Hematopoietic multipotent progenitor cell treated with erythropoietin and hydrocortisone succinate and interleukin-3 and kit ligand, for 4 days (in vitro differentiated cells): ENCODE measurements at places on chromosomes 2 and 18.

GRCh38 chr2:205868773-205869333, 186.6 kb downstream of the NRP2 start:
- DNase-seq, result peak; percentile 89

DNA sequence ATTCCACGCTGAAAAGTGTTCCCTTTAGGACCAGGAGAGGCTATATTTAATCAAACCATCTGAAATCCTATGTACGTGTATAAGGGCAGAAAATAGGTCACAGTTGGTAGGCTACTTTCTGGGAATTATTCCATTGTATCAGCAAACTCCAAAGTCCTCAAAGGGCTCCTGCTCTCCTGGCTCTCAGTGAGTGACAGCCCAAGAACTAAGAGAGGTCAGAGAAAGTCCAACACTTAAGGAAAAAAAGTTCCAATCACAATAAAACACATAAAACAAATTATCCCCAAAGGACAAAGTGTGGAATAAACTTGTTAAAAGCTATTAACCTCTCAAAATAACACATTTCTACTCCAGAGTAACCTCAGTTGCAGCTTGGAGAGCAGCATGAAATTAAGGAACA, 183.3 kb downstream of the SLC8A1 start:
- DNase-seq, result no peak

- peak; percentile 41 for DNase-seq
These were observed 90.5 kb downstream of the HNRNPLL start for GRCh38 chr2:38512211-38512610.

- peak; percentile 27 for DNase-seq
These were observed 31.7 kb downstream of the UBE2F start for GRCh38 chr2:237998530-237998929.

GRCh38 chr2:96082211-96083063, 33.9 kb downstream of the ADRA2B start:
- DNase-seq, result no peak

GRCh38 chr2:150470435-150470834, 17.0 kb downstream of the RND3 start:
- no peak for DNase-seq

DNA sequence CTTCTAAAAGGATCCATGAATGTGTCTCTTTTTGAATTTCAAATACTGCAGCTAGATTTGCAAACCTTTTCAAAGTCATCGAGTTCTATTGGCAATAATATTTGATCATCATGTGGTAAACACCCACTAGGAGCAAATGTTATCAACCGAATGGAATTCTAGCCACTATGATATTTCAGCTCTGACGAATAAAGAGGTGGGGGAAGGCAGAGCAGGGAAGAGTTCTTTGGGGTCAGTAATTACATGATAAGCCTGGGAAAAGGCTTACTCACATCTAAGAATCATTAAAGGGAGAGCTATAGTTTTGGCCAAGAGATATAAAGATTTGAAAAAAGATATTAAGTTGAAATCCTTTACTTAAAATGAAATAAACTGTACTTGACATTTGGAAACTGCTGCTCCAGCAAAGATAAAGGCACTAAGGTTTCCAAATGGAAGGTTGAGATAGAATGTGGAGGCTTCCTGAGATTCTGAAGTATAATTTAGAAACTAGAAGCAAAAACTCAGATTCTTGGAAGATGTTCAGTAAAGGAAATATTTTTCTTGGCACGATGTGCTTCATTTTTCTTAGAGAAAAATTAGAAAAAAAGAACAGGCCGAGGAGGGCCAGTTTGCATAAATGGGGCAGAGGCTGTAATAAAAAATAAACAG, 104.7 kb upstream of the ARHGAP28 start:
- DNase-seq, result no peak

DNA sequence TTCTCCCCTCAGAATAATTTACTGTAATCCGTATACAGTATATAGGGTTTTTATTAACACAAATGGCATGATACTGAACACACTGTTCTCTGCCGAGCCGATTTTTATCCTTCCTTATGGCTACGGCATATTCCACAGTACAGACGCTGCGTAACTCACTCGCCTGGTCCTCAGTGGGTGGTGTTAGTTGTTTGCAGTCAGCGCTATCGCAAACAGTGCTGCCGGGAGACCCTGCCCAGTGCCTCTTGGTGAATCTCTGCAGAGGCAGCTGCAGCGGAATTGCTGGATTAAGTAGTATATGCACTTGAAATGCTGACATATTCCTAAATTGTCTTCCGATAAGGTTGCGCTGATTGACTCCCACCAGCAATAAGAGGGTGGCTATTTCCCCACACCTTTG, 73.9 kb downstream of the MARCO start:
- no peak for DNase-seq

GRCh38 chr2:15720561-15721307, 129.1 kb downstream of the DDX1 start:
- peak; percentile 25 for DNase-seq

- DNase-seq, result no peak
These were observed 24.6 kb upstream of the B3GNT7 start for GRCh38 chr2:231370749-231371429.

DNA sequence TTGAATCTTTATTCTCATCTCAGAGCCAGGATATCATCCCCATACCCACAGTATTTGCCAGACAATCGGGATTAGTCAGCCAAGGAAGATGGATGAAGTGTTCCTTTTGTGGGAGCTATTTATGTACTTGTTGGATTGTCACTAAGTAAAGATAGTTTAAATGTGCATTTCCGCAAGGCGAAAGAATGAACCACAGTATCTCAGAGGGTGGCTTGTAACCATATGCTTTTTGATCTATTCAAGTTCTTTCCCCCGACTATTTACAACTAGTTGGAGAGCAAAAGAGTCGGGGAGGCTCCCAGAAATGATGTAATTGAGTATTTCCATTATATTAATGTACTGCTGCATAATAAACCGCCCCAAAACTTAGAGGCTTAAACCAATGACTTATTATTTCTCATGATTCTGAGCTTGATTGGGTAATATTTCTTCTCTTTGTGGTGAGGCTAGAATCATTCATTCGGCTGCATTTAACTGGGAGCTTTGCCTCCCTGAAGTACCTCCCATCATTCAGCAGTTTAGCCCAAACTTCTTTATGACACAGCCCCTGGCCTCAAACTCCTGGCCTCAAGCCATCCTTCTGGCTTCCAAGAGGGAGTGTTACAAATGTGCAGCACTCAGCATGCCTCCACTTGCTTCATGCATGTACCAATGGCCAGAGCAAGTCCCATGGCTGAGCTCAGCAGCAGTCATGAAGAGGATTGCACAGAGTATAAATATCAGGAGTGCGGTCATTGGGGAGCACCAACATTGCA, 423.7 kb downstream of the METTL4 start:
- no peak for DNase-seq

DNA sequence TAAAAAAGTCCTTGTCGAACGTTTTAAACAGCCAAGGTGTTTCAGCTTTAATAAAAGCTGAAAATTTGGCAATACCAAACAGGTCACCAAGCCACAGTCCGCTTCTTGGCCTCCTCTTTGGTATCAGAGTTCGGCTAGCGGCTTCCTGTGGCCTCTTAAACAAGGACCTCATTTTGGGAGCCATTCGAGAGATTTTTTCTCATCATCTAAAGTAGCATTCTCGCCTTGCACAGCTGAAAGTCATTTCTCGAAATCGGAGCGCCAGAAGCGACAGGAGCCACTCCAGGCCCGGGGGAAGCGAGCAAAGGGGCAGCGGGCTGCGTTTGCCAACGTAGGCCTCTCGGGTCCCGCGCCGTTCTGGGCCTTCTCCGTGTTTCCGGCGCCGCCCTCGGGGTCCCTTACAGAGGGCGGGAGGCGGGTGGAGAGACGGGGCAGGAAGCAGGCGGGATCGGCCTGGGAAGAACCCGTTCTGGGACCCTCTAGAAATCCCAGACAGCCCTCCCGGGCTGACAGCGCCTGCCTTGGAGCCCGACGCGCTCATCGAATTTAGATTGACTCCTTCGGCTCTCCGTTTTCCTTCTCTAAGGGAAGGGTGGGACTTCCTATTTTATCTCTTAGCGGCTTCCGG, 522 bp upstream of the ZNF407 start:
- DNase-seq, result peak; percentile 86

DNA sequence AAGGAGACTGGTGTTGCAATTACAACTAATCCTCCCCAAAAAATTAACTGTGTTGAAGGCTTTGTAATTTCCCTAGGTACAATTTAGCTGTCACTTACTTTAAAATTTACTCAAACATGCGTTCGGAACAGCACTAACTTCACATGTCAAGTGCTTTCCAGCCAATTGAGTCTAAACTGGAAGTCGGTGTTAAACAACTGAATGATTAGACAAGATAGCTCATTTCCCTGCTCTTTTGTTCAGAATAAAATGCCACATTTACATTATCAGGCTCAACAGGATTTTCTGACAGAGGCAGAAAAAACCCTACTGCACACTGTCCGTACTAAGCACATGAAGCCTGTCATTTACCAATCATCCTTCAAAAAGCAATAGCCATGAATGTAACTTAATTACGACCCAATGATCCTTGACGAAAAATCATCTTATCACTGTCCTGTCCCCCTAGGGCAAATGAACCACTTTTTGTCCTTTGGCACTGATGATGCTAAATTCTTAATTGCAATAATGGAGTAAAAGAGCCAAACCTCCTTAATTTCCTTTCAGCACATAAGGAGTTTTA, 56.0 kb downstream of the LRPPRC start:
- no peak for DNase-seq

GRCh38 chr18:9827793-9828505, 57.8 kb upstream of the TXNDC2 start:
- DNase-seq, result peak; percentile 96

DNA sequence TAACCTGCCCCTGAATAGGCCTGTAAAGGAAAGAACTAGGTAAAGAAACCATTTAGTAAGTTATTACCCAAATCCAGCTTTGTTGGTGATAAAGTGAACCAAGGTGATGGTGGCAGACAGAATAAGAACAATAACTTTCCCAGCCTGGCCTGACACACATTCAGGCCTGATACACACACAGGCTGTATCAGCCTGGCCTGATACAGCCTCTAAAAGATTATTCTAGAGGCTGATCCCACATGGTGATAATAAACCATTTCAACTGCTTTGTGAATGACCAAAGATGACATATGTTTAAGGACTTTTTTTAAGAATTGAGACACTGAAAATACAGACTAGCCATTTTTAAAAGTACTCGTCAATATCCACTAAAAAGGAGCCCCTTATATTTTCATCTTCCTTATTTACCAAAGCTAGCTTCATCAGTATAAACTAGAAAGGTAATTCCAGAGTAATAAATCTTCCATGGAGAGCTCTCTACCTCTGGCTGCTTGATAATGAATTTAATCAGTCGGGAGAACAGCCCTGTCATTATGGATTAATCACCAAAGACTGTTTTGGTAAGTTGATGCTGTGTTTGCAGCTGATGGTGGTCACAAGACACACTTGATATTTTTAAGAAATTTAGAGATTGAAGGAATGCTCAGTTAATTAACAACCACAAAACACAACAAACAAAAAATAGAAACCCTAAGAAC, 77.2 kb downstream of the SLC8A1 start:
- no peak for DNase-seq

DNA sequence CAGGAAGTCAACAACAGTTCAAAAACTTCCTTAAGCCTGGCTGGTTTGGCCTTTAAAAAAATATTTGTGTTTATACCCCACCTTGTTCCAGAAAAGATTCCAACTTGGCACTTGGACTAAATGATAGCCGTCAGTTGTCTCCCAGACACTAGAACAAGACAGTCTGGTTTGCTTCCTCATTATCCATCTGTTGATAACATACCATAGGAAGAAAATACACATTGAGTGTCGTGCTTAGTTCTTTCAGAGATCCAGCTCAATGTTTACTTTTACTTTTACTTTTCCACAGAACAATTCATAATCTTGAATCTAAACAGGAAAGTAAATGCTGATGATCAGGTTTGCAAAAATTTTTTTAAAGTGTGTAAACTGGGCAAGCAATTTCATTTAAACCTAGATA, 2.4 kb upstream of the VPS54 start:
- DNase-seq, result peak; percentile 52

- no peak for DNase-seq
These were observed 376.4 kb upstream of the VWC2L start for GRCh38 chr2:214034417-214034816.

GRCh38 chr18:57792631-57793301, 10.3 kb downstream of the ATP8B1 start:
- DNase-seq, result no peak

DNA sequence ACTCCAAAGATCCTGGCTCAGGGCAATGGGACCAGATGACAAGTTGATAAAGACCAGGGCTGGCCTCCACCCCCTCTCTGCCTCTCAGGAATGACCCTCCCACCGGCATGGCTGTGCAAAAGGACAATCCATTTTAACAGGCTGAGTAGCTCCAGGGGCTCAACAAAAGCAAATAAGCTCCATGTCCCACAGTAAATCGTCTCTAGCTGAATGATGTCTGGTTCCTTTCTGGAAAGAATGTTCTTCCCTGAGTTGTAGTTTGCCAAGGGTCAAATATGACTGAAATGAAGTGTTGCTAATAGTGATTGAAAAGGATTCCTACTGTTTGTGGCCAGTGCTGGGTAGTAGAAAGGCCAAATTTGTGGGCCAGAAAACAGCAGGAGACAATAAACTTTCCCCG, 434.4 kb upstream of the ETAA1 start:
- no peak for DNase-seq

GRCh38 chr2:148969659-148970061, 68.8 kb upstream of the LYPD6B start:
- DNase-seq, result no peak

GRCh38 chr2:169823996-169824372, 721 bp downstream of the METTL5 start:
- no peak for DNase-seq

DNA sequence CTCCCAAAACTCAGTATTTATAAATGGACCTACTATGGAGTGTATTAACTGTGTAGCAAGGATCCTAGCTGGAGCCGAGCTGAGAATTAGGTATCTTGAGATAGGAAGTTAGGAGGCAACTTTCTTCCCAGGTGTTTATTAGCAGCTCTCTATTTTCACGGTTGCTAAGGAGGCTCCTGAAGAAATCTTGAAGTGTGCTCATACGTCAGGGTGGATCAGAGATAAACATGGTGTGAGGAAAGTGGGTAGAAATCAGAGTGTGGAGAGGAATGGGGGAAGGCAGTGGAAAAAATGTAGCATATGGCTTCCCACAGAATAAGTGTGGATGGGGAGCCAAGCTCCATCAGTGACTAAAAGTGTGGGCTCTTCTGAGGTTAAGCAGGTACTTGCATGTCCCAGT, 104.3 kb downstream of the ABCA12 start:
- no peak for DNase-seq

DNA sequence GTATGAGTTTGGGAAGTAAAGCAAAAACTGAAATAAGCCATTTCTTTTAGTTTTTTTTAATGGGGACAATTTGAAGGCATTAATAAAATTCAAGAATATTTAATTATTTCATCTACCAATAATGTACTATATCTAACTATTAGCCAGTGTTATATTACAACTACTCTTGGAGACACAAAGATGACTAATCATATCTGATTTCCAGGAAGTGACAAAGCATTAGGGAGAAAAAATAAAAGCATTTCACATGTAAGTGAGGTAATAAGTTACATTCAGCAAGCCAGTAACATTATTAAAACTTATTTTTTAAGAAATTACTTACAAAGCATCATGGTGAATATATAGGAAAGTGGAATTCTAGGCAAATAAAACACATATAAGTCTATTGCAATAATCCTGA, 781.3 kb upstream of the NRXN1 start:
- no peak for DNase-seq
